ENCODE measurements at places on chromosomes 7 and 10.

GRCh38 chr10:71948496-71949067, 15.6 kb upstream of the CHST3 start:
- DNase-seq, result no peak

DNA sequence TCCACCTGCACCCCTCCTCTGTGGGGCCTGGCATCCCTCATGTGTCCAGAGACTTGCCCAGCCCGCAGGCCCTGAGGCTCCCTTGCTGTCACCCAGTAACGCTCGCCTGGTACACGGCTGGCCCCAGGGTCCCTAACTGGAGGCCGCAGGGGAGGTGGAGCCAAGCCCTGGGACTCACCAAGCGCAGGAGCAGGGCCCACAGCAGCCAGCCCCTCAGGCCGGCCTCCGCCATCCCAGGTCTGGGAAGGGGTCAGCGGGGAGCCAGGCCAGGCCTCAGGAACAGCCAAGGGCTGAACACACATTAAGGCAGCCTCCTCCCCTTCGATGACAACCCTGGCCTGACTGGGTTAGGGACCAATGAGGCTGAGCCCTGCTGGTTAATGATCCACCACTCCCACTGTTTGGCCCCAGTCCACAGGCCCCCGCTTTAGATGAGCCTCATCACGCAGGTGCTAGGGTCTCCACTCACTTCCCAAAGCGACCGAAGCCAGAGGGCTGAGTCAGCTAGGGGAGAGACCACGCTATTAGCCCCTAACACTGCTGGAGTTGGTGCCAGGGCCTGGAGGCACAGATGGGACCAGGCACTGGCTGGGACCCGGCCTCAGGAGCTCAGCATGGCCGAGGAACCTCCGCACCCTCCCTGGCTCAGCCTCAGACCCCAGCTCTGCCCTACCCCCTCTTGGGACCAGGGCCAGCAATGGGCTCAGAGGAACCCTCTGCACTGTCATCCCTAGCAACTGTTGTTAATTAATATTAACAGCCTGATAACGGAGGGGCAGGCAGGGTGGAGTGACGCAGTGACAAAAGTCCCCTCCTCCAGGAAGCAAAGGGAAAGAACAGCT, at the start of gene NPC1L1:
Gene NPC1L1, minus strand, starts transcription at position 303 of the 842 bp plus-strand sequence. Its CDS starts 71 bp downstream, at position 232.
- DNase-seq, result no peak

GRCh38 chr10:73099141-73099540, 2.5 kb upstream of the P4HA1 start:
- DNase-seq, result no peak

DNA sequence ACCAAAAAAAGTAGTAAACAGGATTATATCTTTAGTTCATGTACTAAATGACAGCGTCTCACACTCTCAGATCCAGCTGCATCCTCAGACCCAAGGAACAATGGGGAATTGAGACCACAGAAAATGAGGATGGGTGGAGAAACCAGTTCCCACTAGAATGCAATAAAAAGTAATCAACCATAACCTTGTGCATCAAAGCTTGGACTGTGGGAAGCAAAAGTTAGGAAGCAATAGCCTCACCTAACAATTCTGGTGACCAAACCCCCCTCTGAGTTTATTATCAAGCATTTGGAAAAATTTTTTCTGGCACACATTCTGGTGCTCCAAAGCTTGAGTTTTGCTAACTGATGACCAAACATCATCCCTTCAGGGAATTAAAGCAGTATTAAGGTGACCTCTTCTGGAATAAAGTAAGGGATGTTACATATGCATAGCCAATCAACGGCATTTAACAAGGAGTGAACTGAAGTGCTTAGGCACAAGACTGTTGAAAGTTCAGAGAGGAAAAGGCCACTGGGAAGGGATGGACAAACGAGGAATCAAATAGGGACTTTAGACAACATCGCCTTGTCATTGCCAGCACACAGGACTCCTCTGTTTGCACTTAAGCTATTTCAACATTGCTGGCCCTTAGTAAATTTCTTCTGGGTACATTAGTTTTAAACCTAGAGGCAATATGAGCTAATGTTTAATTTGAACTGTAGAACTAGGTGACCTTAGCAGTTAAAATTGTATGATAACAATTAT, 1.2 kb upstream of the MAT1A start:
- no peak for DNase-seq

DNA sequence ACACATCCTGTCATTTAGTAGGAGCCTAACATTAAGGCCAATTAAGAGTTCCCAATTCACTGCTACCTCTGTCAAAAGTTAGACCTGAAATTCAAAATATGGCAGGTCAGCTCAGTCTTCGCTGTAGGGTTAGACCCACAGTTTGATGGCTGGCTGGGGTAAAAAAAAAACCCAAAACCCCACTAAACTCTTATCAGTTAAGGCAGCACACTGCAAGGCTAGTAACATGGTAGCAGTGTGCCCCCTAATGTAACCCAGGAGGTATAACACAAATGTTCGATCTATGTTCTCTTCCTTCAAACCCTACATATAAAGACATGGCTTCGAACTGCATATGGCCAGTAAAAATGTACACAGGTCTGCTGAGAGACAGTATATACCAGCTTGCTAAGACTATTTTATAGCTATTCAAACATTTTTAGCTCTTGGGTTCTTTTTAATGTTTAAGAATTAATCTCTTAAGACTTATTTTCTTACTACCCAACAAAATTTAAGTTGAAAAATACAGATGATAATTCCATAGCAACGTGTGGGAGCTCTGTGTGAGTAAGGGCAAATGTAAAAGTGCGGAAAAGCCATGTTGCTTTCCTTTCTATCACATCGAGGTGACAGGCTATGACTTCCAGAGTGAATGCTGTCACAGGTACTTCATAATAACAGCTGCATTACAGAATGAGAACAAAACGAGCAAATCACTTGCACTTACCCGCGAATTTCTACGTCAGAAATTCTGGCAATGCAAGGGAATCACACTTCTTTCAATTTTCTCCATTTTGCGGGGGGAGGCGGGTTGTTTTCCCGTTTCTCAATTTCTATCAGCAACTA, 168.4 kb upstream of the IMMP2L start:
- DNase-seq, result no peak

GRCh38 chr10:112461029-112461887, 14.2 kb downstream of the VTI1A start:
- peak; percentile 51 for DNase-seq

DNA sequence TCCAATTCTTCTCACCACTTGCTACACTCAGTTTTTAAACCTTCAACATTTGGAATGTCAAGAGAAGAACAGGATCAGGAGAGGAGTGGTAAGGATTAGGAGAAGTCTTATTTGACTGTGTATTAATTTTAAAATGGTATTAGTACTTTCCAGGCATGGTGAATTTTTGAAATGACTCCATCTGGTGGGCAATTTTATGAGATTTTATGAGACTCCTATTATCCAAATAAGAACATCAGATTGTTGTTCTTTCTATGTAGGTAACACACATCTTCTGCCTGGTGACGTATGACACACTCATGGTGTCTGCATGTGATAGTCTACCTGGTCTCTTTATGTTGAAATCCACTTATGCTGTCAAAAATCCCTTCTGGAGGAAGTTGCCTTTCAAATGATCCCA, 51.0 kb downstream of the SLC13A1 start:
- no peak for DNase-seq

DNA sequence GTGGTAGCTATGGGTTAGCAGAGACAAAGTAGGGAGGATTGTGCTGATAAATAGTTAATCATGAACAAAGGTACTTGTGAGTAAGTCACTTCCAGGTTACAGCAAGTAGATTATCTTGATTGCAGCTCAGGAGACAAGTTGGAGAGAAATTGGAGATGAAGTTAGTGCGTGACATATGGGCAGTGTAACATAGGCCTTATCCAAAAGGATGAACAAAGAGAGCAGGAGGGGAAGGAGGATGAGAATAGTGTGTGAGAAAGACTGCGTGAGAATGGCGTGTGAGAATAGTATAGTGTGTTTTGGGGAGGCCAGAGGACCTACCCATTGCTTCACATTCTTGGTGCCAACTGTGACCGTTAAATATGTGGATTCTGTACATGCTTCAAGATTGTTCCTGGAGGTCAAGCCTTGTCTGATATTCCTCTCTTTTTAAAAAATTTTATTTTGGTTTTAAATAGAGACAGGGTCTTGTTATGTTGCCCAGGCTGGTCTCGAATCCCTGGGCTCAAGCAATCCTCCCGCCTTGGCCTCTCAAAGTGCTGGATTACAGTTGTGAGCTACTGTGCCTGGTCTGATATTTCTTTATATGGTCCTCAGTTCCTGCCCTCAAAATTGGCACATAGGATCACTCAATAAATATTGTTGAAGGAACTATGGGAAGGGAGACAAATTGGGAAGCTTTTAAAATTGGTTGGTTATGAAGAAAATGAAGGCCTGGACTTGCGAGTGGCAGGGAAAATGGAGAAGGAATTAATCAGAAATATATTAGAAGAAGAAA, 3.2 kb downstream of the VCL start:
- DNase-seq, result no peak

DNA sequence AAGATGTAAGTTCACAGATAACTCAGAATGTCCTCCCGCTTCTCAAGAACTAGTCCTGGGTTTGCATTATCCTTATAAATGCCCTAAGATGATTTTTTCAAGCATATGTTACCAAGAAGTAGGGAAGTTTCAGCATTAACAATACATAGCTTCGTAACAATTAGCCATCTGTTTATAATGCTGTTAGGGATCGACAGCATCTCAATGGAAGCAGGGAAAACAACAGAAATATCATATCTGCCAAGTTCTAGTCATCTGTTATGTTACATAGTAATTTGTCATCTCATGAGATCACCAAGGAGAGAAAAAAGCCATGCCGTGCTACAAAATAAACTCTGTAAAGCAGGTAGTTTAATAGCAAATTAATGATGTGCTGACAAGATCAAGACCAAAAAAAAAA, 731.5 kb upstream of the C7orf33 start:
- DNase-seq, result no peak

GRCh38 chr7:207418-208129, 15.2 kb downstream of the FAM20C start:
- no peak for DNase-seq

DNA sequence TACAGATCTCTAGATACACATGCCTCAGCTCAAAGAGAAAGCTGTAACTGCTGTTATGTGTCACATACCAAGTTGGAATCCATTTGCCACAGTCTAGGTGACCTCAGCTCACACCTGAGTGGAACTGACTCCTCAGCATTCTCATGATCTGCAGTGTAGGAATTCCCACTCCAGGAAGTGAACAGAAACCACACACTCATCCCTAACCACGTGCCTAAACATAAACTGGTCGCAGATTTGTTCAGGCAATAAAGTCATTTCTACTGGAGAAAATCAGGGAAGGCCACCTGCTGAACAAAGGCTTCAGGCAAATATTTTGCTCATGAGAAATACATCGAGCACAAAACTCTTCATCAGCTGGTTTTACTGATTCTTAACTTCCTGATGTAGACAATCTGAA, 23.0 kb upstream of the ZMYND11 start:
- no peak for DNase-seq

GRCh38 chr10:48442090-48442808, 135.8 kb downstream of the MAPK8 start:
- DNase-seq, result no peak

DNA sequence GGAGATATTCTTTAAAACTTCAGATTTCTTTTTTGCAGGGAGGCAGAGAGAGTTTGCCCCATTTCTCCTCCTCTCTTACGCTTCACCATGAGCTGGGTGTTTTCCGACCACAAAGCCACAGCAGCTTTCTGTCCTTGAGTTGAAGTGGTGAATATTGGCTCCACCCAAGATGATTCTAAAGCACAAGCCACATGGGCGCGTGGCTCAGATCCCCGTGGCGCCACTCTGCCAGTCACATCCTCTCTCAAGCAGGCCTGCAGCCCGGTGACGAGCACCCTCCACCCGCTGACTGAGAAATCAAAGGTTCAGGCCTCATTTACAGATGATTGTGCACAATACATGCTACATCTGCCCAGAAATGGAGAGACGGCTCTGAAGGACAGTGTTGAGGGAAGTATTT, 27.6 kb upstream of the RNF32 start:
- no peak for DNase-seq

GRCh38 chr10:84428711-84429110, 100.3 kb downstream of the CCSER2 start:
- DNase-seq, result no peak

DNA sequence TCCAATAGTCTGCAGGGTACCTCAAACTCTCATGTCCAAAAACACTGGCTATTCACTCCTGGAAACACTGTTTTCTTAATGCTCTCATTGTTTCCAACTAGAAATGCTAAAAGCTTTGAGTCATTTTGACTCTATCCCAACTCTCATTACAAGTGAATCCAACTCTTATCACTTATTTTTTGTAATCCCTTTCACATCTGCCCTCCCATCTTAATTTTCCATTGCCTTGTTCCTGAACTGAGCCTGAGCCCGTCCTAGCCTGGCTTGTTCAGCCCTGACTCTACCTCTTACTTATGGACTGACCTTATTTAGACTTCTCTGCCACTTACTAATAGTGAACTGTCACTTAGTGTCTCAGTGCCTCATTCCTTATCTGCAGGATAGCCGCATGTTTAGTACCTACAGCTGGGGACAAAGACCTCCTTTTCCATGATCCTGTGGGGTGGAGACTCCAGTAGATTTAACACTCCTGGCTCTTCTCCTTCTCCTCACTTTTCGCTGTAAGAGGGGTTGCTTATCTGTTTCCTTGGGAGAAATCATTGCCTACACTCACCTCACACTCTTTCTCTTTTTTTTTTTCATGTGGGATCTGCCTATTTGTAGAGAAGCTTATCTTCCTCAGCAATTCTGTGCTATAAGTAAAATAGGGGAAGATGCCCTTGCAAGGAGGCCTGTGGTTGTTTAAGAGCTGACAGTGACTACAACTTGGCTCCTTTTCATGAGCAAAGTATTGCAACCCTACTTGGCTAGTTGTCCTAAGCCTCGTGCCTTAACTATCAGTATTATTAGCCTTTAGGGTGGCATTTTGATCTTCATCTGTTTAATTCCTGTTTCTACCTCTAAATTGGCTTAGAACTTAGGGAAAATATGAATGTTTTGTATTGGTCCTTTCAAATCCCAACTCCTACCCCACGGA, 56.4 kb downstream of the SLC16A12 start:
- no peak for DNase-seq

All from suppressor macrophage treated with lipopolysaccharide for 4 hours (primary cell).